Retina (tissue), 1 donor: ENCODE measurements at places on chromosomes 5 and 9.
A peak's percentile ranks its signal among the peaks of the same experiment; 100 is the strongest.

DNA sequence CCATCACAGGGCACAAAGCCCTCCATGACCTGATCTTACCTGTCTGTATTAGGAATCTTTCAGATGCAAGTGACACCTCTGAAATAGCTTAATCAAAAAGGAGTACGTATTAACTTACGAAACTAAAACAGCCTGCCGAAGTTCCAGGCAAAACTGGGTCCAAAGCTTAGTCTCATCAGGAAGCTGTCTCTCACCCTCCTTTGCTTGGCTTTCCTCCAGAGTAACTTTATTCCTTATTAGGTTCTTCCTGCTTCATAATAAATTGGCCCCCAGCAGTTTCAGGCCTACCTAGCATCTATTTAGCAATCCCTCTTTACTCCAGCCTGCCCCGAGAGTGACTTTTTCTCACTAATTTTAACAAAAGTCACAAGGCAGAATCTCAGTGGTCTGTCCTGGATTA lies 58.4 kb upstream of the STK32A start:
- no peak for DNase-seq

DNA sequence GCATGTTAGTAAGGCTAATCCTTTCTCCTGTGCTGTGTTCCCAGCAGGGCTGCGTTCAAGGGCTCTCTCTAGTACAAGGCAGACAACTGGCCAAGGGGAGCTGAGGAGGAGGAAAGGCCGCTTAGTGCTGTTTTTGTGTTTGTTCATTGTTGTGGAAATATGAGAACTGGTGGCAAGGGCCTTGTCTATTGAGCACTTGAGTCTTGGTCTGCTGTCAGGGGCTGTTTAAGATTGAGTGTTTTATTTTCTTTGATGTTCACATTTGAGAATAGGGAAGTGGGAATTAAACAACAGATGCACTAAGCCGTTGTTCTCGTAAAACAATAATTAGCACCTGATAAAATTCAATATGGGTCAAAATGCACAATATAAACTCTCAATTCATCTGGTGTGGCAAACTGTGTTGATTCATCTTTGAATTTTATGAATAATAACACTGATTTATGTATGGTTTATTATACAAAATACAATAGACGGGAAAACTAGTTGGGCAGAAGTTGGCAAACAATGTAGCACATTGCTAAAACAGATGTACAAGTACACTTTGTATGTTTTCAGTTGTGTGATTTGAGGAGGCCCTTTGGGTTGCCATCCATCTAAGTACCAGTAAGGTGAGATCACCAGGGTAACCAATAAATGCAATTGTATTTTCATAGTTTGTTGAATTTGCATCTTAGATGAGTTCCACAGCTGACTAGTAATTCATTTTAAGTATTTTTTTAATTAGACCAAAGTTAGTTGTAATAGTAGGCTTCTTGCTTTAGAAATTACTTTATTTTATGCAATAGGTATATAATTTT lies 97.6 kb upstream of the GRHPR start:
- DNase-seq = no peak

DNA sequence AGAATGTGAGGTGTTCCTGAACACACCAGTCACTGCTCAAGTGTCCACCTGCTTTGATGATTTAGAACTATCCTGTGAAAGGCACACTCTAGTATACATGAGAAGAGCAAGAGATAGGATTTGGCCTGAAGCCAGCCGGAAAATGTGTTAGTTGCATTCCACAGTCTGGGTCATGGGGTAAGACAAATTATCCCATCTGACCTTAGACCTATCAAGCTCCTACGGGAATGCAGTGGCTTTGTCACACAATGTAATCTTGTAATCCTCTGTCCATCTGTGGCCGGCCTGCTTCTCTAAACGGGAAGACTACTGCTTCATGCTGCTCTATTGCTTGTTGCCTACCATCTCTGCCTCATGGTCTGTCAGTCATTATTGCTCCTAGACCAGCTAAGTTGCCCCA lies 92.4 kb upstream of the PRRC1 start:
- no peak for DNase-seq

DNA sequence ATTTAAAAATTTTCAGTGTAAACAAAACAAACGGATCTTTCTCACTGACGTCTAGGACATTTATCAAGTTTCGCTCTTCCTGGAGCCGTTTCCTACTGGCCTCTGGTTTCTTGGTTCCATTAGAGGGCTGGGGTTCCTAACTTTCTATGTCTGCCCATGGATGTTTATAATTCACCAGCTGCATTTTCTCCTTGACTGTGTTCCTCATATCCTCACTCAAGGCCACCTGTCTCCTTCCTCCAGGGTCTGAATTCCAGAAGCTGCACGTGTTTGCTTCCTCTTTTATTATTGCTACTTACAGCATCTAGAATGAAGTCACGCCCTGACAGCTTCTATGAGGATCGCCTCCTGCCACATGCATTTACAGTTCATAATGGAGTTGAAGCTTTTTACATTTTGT lies 74.1 kb upstream of the BASP1 start:
- DNase-seq = no peak

GRCh38 chr9:95572381-95573151 lies 55.8 kb upstream of the PTCH1 start:
- no peak for DNase-seq

DNA sequence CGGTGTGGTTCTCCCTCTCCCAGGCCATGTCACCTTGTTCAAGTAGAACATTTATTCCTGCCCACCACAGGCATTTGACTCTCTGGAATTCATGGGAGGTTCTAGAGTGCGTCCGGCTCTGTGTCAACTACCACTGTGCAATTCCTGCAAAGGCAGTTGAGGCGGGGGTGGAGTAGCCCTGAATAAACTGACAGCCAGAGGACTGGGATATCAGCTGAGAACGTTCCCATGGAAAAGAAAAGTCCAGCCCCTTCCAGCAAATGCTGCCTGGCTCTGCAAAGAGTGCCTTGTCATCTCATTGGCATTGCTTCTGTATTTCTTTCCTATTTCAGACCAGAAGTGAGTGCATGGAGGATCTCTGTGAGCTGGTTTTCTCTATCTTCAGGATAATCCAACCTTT lies 18.9 kb upstream of the MEGF9 start:
- DNase-seq = no peak

DNA sequence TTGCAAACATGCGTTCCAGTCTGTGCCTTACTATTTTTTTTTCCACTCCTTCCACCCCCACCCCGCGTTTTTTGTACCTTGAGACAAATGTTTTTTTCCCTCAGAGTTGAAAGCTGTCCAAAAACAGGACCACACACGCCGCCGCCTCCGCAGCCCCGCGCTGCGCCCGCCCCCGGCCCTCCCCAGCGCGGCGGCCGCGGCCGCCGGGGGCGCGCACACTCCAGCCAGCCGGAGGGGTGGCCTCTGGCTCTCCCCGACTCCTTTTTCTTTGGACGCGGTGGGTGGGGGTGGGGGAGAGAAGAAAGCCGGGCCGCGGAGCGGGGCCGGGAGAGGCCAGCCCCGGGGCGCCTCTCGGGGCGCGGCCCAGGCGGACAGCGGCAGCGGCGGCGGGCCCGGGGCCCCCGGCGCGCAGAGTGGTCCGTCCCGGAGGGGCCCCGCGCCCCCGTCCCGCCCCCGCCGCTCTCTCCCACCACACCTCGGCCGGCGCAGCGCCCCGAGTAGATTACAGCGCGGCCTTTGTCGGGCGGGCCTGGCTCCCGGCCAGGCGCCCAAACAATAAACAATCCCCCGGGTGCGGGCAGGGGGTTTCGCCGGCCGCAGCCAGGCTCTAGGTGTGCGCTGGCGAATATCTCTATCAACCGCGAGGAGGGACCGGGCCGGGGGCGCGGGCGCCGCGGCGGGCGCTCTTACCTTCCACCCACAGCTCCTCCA lies 10.9 kb downstream of the PTCH1 start:
- peak; percentile 69 for DNase-seq

DNA sequence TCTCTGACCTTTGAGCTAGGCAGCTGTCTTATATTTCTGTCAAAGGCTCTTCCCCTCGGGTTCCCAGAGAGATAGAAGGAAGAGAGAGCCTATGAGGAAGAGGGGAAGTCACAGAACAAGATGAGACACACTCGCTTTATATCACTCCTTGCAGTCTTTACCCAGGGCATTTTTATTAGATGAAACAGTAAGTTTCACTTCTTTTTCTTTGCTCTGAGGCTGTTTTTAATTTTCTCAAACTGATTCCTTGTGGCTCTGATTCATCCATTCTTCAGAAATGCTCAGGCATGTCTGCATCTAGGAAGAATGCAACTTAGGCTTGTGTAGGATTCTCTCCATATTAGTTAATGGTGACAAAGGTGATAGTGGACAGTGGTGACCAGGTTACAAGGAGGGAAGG lies 132.9 kb upstream of the CHD1 start:
- no peak for DNase-seq

DNA sequence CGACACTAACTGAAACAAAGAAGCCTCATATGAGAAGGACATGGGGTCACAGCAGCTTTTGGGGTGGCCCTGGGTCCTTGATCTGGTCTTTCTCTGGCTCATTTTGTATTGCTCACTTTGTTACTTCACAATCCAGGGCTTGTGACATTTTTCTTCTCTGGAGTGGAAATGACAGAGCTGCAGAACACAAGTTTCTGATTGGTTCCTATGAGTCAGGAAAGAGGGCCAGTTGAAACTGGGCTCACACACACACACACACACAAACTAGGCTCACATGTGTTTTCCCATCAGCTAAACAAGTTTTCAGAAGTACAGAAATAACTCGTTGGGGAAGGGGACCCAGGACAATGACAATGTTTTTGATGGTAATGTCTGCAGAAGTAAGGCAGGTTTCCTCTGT lies 54.3 kb downstream of the TMC1 start:
- DNase-seq = no peak

DNA sequence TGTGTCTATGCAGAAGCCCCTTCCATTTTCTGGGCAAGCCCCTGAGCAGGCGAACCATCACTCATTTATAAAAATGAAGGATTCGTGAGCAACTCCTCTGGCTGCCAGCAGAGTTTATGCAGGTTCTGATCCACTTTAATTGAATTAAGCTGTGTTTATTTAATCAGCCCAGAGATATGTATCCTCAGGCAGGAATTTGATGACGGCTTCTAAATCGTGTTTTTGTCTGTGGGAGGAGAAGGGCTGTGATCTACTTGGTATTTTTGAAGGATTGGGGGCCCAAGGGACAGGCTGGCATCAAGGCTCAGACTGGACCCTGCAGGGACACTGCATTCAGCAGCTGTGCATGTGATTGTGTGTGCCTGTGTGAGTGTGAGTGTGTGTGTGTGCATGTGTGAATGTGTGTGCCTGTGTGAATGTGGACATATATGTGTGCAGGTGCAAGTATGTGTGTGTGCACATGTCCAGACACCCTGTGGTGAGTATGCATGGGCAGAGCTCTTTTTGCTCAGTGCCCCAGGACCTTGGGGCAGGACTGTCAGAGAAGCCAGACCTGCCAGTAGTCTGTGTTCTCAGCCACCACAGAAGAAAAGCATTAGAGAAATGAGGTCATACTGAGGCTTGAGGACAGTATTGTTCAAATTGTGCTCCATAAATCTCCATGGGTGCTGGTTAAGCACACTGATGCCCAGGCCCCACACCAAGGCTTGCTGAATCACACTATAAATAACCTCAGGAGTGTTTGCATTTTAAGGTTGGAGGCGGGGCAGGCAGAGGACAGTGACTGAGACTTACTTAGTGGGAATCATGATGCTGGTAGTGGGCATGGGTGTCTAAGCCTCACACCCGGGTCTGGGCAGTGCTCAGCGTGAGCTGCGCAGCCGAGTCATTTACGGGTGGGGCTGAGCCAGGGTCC lies 164.0 kb downstream of the CARTPT start:
- no peak for DNase-seq

- no peak for DNase-seq
Observed at GRCh38 chr9:34331196-34331595, 1.8 kb downstream of the NUDT2 start.

GRCh38 chr9:8348756-8349155 lies 549.2 kb upstream of the DMAC1 start:
- no peak for DNase-seq

GRCh38 chr9:122777935-122778627 lies 10.7 kb upstream of the OR5C1 start:
- no peak for DNase-seq

DNA sequence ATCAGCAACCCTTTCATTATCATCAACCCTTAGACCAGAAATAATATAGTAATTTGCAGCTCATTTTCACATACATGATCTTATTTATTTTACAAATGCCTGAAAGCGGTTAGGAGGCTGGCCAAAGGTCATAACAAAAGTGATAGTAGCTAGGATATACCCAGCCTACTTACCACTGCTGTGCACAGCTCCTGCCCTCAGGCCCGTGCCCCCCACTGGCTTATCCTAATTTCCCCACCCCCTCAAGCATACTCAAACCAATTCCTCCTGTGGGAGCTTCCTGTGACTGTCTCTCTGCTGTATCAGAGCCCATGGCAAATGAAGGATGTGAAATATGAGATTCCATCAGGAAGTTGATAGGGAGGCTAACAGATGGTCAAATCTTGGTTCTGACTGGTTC lies 14.8 kb downstream of the FAM219A start:
- DNase-seq = no peak

DNA sequence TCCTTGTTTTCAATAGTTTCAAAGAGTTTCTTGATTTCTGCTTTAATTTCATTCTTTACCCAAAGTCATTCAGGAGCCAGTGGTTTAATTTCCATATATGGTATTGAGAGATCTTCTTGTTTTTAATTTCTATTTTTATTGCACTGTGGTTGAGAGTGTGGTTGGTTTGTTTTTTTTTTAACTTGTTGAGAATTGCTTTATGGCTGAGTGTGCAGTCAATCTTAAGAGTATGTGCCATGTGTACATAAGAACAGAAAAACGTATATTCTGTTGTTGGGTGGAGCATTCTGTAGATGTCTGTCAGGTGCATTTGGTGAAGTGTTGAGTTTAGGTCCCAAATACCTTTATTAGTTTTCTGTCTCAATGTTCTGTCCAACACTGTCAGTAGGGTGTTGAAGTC lies 26.7 kb upstream of the IPPK start:
- no peak for DNase-seq

GRCh38 chr9:130209422-130209821 lies 37.2 kb downstream of the NCS1 start:
- peak; percentile 43 for DNase-seq

- peak; percentile 38 for DNase-seq
Observed at GRCh38 chr5:143222287-143223231, 180.9 kb downstream of the NR3C1 start.

- no peak for DNase-seq
Observed at GRCh38 chr5:110496276-110496675, 230.2 kb downstream of the TMEM232 start.

DNA sequence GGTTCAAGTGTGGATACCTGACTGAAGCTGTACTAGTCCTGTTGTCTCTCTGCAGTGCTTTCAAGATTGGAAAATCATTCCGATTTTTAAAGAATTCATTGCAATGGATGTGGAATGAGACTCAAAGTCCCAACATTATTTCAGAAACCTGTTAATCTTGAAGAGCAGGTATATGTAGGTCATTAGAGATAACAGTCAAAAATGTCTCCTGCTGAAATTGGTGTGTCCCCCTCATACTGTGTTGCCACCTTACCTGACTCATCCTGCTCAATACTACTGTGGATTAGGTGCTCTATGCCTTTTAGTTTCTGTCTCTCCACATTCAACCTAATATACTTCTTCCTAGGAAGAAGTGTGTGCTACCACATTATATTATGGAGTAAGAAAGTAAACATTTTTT lies 91.1 kb upstream of the NR3C1 start:
- no peak for DNase-seq
